Mucosa of gallbladder (tissue), 1 donor: ENCODE measurements at places on chromosomes 6 and 20.

- DNase-seq, result no peak
Observed at GRCh38 chr6:147167576-147168461, 36.4 kb upstream of the STXBP5 start.

- DNase-seq, result no peak
Observed at GRCh38 chr20:36498386-36499179, 42.7 kb upstream of the MYL9 start.

DNA sequence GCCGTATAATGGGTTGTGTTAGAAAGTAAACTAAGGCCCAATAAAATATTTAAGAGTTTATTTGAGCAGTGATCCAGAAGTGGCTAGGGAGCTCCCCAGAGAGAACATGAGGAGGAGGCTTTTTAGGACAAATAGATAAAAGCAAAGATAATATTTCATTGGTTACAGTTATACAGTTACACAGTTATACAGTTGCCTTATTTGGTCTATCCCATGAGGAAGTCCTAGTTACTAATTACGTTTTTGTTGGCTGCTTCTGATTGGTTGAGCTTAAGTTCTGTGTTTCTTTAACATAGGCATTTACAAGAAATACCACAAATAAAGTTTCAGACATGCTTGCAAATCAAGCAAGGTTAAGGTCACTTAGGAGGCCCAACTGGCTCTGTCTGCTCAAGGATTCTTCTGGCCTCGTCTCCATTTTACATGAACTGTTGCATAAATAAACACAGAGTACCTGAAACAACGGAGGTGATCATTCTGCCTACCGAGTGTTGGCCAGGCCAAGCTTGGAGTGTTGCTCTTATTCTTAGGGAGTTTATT, 7.0 kb downstream of the UBD start:
- DNase-seq, result peak; percentile 38

DNA sequence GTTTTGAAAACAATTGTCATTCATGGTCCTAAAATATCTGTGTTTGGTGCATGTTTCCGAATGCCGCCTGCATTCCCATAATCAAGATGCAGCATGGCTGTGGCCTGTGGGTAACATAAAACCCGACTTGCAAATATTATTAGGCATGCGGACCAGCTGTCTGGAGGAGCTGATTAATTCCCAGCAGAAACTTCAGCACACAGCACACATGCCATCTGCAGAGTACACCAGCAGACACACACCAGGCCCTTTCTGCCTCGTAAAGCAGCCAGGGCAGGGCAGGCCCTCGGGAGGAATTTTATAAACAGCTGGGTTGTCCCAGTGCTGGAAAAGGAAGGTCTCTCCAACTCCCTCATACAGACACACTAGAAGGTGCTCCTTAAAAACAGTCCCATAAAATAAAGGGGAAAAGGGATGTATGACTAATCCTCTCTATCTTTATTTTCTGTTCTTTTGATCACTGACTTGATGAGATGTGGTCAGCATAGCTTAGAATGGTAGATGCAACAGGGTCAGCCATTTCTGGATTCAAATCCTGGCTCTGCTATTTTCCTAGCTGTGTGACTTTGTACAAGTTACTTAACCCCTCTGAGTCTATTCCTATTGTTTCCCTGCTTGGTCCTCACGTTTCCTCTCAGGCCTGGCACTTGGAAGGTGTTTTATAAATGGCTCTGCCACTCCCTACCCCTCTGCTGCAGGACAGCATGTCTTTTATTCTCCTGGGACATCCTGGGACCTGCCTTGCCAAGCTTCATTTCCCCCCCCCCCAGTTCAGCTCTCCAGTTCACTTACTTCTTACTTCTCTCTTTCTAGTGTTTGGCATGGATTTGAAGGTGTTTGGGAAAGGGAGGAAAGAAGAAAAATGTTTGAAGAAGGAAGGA, 85.9 kb upstream of the TRAF3IP2 start:
- DNase-seq, result peak; percentile 62

DNA sequence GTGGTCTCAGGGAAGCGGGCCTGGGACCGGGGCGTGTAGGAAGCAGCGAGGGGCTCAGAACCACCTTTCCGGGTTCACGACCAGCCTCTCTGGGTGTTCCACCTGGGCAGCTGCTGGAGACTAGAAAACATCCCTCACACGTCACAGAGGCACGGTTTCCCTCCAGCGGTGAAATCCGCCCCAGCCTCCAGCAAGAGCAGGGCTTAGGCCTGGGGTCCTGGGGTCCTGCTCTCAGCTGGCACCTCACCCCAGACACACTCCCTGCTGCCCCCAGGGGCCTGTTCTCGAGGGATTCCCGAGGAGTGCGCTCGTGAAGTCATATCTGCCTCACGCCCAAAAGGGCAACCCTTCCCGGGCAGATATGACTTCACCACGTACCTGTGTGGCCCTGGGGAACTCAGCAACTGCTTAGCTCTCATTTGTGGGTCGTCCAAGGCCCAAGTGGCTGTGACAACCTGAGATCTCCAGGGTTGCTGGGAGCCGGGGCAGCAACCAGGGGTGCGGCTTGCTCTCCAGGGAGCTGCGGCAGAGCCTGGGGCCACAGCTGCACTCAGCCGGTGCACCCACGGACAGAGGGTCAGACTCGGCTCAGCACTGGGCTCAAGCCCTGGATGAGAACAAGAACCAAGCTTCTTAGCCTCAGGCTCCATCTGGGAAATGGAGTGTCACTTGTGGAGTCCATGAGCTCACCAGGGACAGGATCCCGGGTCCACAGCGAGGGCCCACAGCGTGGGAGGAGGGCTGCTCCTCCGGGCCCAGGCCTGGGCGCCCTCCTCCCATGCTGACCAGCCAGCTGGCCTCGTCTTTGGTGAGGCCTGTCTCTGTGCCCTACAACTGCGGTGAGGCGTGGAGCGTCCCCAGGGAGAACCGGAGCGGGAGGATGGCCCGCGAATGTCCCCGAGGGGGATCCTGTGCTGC, 661 bp downstream of the FNDC11 start:
- DNase-seq, result no peak

- DNase-seq, result no peak
Observed at GRCh38 chr6:31328355-31328960, 28.5 kb downstream of the HLA-B start.

DNA sequence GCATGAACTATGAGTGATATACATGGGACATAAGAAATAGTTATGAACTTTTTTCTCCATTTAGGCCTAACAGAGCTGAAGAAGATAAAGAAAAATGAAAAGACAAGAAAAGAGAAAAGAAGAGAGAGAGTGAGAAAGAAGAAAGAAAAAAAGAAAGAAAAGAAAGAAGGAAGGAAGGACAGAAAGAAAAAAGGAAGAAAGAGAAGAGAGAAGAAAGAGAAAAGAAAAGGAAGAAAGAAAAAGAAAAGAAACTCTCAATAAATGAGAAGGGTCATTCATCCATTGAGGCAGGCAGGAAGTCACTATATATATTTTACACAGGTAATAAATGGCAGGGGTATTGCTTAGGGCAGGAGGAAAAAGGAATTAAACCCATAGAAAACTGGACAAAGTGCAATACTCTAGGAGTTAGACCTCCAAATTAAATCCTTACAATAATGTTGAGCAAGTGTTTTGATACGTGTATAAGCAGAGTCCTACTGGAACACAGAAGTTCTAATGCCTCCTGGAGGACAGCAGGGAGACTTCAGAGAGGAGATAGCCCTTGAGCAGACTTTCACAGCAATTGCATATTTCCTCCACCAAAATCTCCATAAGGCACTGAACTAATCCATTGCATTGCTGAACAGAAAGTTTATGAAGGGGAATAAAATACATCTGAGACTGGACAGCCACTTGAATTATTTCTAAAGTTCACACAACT, 86.4 kb upstream of the TENT5A start:
- DNase-seq, result no peak

DNA sequence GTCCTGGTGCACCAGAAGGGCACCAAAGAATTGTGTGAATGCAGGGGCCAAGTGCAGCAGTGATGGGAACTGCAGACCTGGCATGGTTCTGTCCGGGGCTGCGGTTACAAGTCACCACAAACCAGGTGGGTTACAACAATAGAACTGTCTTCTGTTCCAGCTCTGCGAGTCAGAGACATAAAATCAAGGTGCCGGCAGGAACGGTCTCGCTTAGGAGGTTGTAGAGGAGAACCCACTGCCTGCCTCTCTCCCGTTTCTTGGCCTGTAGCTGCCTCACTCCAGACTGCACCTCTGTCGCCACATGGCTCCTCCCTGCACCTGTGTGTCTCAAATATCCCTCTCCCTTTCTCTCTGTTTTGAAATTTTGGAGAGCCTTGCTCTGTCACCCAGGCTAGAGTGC, 143.3 kb downstream of the TAF4 start:
- DNase-seq, result no peak

DNA sequence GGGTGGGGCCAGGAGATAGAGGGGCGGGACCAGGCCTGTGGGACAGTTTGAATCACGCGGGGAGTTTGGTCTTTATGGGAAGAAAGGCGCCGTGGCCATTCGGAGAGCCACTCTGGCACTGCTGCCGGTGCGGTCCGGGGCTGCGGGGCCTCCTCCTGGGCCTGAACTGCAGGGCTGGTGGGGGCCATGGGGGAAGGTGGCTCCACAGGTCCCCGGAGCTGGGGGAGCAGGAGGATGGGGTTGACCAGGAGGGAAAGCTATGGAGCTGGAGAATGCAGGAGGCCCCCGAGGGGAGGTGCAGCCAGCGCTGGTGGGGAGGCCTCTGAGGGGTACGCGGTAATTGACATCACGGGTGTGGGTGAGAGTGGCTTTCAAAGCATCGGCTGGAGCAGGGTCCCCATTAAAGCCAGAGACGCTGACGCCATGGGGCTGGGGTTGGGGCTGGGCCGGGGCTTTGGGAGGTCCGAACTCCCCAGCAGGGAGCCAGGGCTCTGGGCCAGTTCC, 1.8 kb upstream of the BHLHE23 start:
- DNase-seq, result no peak

- DNase-seq, result no peak
Observed at GRCh38 chr6:16947375-16948015, 154.4 kb upstream of the STMND1 start.

- DNase-seq, result no peak
Observed at GRCh38 chr20:10332656-10333415, 101.2 kb downstream of the MKKS start.

GRCh38 chr6:39979461-39980328, 45.4 kb upstream of the MOCS1 start:
- DNase-seq, result no peak

DNA sequence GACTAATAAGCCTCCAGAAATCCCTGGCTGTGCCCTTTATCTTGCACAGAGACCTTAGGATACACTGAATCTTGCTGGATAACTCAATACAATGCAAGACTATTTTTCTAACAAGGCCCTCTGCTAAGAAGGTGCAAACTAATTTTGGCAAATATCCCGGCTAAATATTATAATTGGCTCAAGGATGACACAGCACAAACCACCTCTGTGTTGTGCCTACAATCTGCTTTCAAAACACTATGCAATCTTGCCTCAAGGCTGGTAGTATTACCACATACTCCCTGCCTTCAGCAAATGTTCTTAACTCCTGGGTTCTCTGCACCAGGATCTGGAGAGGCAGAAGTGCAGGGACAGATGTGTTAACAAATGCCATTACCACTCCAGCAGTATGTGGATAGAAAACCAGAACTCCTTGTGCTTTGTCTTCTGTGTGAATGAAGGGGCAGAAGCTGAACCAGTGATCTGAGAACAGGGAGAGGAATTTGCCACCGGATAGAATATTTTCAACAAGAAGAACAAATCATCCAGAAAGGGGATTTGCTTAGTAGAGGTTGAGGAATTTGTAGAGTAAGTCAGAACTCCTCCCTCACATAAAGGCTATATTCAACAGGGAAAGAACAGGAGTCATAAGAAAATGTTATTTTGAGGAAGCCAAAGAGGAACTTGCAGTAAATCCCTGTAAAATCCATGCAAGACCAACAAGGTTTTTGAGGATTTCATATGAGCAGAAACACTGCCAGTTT, 74.1 kb upstream of the SLC4A11 start:
- DNase-seq, result no peak

DNA sequence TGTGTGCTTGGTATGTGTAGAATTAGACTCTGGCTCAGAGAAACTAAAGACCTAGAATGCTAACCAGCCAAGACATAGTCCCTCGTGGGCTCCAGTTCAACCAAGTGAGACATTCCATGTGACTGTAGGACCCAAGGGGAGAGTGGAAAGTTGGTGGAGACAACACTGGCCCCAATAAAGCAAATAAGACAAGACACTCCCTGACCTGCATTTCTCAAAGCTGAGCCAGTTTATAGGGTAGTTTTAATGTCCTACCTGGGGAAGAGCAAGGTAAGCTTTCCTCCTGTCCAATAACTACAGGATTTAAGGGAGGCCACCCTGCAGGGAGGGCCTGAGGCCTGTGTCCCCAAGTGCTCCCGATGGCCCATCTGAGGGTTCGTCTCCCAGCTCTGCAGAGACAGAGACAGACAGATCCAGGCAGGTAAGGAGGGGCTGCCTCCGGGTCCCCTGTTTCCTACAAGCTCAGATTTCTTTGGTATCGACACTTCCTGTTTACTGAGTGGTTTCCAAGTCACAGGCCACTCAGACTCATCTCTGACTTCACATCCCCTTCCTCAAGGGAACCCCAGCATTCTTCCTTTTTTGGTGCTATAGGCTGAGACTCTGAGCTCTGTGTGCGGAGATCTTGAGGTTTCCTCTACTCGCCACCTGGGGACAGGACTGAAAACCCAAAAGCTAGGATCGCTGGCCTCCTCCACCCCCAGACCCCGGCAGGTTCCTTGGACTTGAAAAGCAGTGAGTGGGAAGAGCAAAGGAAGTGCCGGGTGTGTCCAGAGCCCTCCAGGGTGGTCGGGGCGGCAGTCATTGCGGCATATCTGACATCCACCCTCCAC, 92.4 kb downstream of the PRND start:
- peak; percentile 39 for DNase-seq

GRCh38 chr20:62703853-62704228, 4.8 kb upstream of the NTSR1 start:
- no peak for DNase-seq
